ENCODE measurements at places on chromosomes 6 and 20. TPM values are rescaled to one million over a fixed set of nuclear protein-coding genes. Genes with fewer than 3 reads are reported as not detected.

DNA sequence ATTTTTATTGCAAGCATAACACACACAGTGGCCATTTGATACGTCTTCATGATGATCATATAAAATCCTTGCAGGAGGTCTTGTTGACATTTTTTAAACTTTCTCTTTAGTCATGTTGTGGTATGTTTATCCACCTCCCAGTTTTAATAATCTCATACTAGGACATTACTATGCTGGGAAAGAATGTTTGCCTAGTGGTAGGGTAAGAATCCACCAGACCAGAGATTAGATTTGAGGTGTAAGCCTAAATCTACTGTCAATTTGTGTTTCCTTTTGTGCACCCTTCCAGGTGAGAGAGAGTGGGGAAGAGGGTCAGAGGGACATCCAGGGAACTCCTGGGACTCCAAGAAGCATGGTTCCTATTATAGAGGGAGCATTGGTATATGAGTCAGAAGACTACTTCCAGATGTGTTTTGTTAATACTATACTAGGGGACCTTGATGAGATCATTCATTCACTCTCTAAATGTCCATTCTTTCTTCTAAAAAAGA is 298.3 kb upstream of the SASH1 start:
- DNase-seq: no peak
- H3K27ac ChIP-seq: no peak overlapping the region
- H3K4me3 ChIP-seq: no peak overlapping the region

DNA sequence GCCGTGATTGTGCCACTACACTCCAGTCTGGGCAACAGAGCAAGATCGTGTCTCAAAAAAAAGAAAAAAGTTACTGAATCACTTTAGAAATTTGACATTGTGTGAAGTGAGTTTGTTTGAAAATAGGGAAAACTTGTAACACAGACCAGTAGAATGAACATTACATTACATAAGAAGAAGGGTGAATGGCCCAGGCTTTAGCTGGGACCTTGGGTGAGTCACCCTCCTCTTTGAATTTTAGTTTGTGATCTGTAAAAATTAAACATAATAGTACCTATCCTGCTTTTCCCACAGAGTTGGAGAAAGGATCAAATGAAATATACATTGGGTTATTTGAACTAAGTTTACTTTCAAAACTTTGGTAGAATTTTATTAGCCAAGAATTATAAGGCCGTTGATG is 56.3 kb downstream of the KCNS1 start:
- peaks cover 8% of the 10 kb centered on the region for H3K36me3 ChIP-seq
- H3K4me3 ChIP-seq: no peak overlapping the region
- no peaks in the 10 kb centered on the region for H3K27me3 ChIP-seq
- H3K27ac ChIP-seq: no peak overlapping the region
- DNase-seq: no peak

DNA sequence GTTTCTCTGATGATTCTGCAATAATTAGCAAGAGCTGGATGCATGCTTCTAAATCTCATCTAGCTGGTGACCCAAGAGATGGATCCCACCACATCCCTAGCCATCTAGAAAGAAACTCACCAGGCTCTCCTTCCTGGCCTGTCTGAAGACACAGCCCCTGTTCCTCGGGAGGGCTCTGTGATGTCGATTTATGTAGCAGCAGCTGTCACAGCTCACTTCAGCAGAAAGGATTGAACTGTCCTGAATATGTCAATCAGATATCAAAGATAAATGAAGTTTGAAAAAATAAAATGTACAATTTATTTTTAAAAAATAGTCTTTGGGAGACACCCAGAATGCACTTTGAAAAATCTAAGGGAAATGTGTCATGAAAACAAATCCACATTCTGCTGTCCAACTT is 67.3 kb upstream of the TSHZ2 start:
- H3K4me3 ChIP-seq: no peak overlapping the region
- H3K36me3 ChIP-seq: no peaks in the 10 kb centered on the region
- no peak overlapping the region for H3K27ac ChIP-seq
- H3K4me1 ChIP-seq: no peaks in the 10 kb centered on the region

Gene TUBB2B
- total RNA-seq: 4.1 TPM
